ENCODE measurements at places on chromosomes 11 and 22.

- DNase-seq, result no peak
Observed at GRCh38 chr22:21451545-21452520, 15.4 kb upstream of the TMEM191C start.

DNA sequence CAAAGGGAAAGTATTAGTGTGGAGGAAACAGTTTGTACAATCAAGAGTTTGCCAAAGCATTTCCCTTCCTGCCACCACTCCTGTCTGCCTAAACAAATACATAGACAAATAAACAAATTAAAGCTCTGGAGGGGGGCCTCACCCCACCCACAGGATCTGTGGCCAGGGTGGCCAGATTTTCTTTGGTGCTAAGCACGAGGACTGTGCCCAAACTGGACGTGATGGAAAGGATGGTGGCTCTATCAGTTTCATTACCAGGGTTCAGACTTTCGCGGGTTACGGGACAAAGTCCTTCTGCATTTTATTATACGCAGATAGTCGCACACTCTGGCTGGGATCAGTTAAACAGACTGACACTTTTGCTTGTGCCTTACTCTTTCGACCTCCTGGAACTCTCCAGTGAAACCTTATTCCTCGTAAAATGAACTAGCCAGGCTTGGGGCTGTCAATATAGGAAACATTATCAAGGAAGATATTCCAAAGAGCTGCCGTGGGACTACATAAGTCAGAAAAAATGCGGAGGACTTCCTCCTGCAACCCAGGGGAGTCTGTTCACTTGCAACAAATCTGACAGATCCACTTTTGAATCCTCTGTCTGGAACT, 11.2 kb downstream of the BARX2 start:
- DNase-seq, result no peak

GRCh38 chr11:122779047-122779629, 59.2 kb upstream of the CRTAM start:
- no peak for DNase-seq

GRCh38 chr11:73192272-73192671, 25.8 kb upstream of the P2RY2 start:
- no peak for DNase-seq

DNA sequence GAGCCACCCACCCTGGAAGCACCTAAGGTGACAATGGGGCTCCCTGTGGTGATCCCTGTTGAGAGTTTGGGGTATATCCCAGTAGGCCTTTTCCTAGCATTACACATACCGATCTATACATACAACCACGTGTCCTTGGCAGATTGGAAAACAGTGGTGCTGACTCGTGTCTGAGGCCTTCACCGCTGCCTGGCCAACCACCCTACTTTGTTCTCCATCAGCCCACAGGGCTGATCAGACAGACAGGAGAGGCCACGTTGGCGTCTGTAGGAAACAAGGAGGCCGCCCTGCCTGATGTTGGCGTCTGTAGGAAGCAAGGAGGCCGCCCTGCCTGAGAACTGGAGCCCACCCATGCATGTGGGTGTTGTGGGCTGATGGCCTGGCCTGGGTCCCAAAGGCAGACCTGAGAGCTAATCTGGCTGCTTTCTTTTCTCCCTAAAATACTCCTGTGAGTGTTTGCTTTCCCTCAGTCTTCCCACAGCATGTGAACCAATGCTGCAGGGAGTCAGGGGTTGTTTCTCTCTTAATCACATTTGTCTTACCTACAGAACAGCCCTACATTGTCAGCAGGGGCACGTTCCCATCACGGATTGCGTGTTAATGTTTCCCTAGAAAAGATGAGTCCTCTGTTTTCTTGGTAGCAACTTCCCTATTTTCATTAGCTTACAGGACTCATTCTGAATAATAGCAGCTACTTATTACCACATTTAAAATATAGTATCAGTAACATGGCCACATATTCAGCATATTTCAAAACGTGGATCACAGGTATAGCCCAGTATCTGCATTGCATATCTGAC, 57.2 kb downstream of the SBF1 start:
- DNase-seq, result no peak

DNA sequence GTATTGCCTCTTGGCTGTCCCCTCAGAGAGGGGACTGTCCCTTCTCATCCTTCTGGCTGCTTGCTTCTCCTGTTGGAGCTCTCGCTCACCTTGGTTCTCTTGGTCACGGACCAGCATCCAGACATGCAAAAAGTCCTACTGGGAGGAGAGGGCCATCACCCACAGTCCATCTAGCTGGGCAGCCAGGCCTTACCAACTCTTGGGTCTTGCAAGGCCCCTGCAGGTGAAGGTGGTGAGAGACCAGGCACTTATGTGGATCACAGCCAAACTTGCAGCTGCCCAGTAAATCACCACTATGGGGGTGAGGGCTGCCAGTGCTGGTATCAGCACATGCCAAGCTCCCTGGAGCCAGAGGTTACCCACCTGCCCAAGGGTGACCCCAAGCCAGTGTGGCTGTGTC, 36.3 kb downstream of the KCNQ1OT1 start:
- DNase-seq, result no peak

Data from stimulated activated naive CD4-positive, alpha-beta T cell treated with Interleukin-2 at 50 U/mL for 16 hours (primary cell).